ENCODE measurements at places on chromosomes 11 and 22.

GRCh38 chr11:132200353-132200936, 830.0 kb downstream of the NTM start:
- no peak for DNase-seq

DNA sequence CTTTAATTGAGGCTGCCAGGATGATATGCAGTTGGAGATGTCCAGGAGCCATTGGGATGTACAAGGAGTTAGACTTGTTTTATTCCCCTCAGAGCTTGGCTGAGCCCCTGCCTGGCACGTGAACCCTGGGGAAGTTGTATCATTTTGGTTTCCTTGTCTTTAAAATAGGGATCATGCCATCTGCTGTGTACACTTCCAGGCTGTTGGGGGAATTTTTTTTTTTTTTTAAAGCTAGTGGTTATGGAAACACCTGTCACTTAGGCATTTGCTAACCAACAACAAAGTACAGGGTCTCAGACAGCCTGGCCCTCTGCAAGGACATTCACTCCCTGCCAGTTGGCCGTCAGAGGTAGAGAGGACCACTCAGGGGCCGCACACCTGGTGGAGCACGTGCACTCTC, 8.5 kb upstream of the RAB1B start:
- no peak for DNase-seq

GRCh38 chr22:49789289-49790141, 38.2 kb downstream of the BRD1 start:
- DNase-seq: no peak

GRCh38 chr11:12893787-12894672, 115.1 kb upstream of the RASSF10 start:
- DNase-seq: peak; percentile 13

DNA sequence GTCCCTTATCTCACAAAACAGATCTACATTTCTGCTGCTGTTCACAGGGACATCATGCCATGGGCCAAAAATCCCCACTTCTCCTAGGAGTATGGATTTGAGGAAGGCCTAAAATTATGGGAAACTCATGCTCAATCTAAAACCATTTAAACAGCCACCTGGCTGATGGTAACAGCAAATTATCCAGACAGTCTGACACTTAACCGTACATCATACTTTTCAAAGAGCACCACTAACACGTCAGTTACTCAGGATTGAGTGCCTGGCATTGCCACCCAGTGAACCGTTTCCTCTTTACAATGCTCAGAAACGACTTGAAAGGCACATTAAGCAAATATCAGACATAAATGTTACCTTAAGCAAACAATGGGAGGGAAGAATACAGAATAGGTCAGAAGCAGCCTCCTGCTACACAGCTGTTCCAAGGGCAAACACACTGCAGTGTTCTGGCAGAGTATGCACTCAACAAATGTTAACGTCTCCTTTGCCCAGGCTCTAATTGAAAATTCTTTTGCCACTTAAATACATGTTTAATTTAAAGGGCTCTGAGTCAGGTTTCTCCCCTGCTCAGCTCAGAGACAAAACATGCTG, 18.8 kb upstream of the SLC36A4 start:
- no peak for DNase-seq

GRCh38 chr11:112355726-112356125, 95.1 kb upstream of the PLET1 start:
- DNase-seq: no peak

DNA sequence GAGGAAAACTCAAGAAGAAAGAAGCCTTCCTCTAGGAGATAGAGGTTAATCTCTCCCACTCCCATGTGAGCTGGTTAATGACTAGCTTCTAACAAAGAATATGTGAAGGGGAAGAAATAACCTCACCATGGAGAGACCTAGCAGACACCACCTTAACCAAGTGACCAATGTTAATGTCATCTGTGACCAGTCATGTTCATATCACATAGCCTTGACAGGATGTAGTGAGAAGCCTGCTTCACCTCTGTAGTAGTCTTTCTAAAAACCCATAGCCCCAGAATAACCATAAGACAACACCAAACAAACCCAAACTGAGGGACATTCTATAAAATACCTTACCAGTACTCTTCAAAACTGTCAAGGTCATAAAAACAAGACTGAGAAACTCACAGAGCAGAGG, 21.5 kb upstream of the POU2AF1 start:
- no peak for DNase-seq

- DNase-seq: no peak
These were observed 265.4 kb downstream of the MIAT start for GRCh38 chr22:26922806-26923205.

GRCh38 chr11:12768726-12769673, 94.8 kb downstream of the TEAD1 start:
- no peak for DNase-seq

- DNase-seq: no peak
These were observed 7.8 kb downstream of the ADAMTS15 start for GRCh38 chr11:130456286-130456685.

GRCh38 chr11:69125861-69126260, 29.9 kb upstream of the SMIM38 start:
- no peak for DNase-seq

- no peak for DNase-seq
These were observed 62.0 kb downstream of the YAP1 start for GRCh38 chr11:102172127-102172848.

DNA sequence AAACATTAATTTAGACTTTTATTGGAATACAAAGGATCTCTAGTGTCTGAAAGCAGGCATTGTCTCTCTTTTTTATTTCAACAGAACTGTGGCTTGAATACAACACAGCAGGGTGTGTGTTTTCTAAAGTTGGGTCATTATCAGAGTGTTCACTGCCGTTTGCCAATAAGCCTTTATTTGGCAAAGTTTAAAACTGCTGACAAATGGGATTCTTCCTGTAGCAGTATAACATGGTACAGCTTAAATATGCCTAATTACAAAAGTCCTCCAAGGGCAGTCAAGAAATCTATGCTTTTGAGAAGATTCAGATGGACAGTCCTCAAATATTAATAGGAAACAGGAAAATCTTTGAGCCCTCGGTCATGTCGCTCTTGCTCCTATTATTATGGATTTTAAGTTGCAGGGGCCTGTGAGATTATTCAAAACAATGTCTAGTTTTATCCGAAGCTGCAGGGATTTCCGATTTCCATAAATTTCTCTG, 199.9 kb downstream of the MAML2 start:
- DNase-seq: no peak

DNA sequence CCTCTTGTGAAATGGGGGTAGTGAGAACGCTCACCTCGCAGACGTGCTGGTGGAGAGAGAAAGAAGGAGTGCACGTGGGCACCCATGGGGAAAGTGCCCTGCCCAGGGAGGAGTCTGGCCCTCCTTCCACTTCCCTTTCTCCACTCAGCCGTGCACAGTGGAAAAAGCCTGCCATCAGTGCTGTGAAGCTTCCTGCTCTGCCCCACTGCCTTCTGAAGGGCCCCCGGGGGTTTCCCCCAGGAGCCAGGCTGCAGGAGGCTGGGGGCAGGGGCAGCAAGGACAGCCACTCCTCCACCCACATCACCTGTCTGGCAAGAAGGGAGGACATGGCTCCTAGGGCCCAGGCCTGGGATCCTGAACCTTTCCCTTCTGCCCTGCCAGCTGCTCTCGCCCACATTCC, 7.6 kb downstream of the TP53I11 start:
- DNase-seq: no peak

GRCh38 chr11:77879218-77879617, 58.3 kb downstream of the AAMDC start:
- no peak for DNase-seq

- DNase-seq: no peak
These were observed 741 bp upstream of the MTA2 start for GRCh38 chr11:62602141-62603071.

GRCh38 chr11:9176136-9176535, 84.7 kb upstream of the SCUBE2 start:
- DNase-seq: no peak

- DNase-seq: no peak
These were observed 23.0 kb downstream of the MS4A6A start for GRCh38 chr11:60159868-60160267.

DNA sequence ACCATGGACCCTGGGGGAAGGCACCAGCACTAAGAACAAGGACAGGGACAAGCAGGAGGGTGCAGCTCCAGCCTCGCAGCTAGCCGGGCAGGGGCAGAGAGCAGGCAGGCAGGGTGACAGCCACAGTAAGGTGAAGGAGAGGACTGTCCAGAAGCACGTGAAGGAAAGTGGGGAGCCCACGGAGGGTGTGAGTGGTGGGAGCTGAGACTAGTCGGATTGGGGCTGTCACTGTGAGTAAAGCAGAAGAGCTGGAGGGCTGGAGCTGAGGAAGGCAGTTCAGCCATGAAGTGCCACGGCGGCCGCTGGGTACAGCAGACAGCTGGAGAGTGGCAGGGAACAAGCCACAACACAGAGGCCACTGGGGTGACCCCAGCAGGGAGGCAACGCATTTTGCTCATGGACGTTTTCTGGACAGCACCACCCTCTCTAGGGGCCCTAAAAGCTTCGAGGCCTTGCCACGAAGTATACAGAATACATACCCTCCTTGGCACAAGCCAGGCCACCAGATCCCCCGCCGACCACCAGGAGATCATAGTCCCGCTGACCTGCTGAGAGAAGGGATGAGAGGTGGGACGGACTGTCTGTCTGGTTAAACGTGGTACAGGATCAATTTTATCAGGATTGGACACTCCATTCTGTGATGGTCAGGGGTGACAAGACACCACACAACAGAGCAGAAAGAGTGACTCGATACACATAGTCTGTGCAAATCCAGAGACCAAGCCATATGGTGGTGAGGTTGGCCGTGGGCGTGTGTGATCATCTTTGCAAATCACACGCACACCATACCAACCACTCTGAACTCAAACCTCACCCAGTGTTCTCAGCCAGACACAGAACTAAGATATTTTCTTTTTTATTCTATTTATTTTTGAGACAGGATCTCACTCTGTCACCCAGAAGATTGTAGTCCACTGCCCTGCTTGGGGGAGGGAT, 10.8 kb upstream of the COMT start:
- DNase-seq: no peak

- no peak for DNase-seq
These were observed 439 bp downstream of the LMO1 start for GRCh38 chr11:8263109-8263768.

DNA sequence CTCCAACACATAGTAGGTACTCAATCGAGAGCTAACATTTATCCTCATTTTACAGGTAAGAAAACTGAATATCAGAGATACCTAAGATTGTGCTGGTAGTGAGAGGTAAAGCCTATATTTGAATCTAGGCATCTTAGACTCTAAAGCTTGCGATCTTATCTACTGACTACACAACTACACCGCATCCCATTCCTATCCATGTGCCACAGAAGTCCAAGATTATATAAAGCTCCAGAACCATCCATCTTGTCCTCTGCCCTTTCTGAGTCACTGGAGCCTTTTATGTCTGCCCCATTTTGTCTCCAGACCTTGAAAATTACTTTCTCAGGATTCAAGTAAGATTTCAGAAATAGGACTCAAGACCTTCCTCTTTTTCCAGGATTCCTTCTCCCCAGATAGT, 84.4 kb downstream of the OR5AK2 start:
- no peak for DNase-seq

- no peak for DNase-seq
These were observed 24.4 kb upstream of the IGSF9B start for GRCh38 chr11:133981156-133981555.

DNA sequence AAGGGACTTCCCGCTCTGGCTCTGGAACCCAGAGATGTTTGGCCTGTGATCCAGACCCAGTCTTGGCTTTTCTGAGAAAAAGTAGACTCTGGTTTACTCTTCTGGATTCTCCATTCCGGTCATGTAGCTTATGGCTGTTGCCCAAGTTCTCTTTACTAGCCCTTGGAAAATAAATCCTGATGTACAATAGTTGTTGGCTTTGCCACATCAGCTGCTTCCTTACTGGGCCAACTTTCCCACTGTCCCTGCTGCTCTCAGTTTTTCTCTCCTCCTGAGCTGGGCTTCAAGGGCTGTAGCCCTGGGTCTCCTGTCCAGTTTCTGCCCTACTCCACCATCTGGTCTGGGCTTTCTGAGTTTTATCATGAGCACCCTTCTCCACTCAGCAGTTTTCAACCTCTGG, 12.5 kb downstream of the PATZ1 start:
- DNase-seq: no peak

- no peak for DNase-seq
These were observed at the start of gene MUC5AC for GRCh38 chr11:1157645-1158591. MUC5AC (plus strand) TSS chr11:1157953; CDS start chr11:1158000, 47 bp downstream.

GRCh38 chr22:45534339-45535192, 31.9 kb downstream of the FBLN1 start:
- DNase-seq: no peak

Measured in Panc1 (cell line).